Activated B cell treated with CpG ODN at 0.5 μM for 24 hours (primary cell): ENCODE measurements at places on chromosomes 6 and 20.
A peak's percentile ranks its signal among the peaks of the same experiment; 100 is the strongest.

- peak overlapping the region; percentile 83 for H3K4me3 ChIP-seq
- no peaks in the 10 kb centered on the region for H3K36me3 ChIP-seq
- H3K27me3 ChIP-seq: peaks cover 31% of the 10 kb centered on the region
- no peak for DNase-seq
- H3K4me1 ChIP-seq: peaks cover 23% of the 10 kb centered on the region
- peak overlapping the region; percentile 77 for H3K27ac ChIP-seq
These were observed 525 bp upstream of the MAK start for GRCh38 chr6:10838794-10839333.

GRCh38 chr20:21203088-21203656 lies 77.3 kb downstream of the KIZ start:
- H3K36me3 ChIP-seq: peaks cover 19% of the 10 kb centered on the region
- no peaks in the 10 kb centered on the region for H3K4me1 ChIP-seq
- H3K4me3 ChIP-seq: no peak overlapping the region

DNA sequence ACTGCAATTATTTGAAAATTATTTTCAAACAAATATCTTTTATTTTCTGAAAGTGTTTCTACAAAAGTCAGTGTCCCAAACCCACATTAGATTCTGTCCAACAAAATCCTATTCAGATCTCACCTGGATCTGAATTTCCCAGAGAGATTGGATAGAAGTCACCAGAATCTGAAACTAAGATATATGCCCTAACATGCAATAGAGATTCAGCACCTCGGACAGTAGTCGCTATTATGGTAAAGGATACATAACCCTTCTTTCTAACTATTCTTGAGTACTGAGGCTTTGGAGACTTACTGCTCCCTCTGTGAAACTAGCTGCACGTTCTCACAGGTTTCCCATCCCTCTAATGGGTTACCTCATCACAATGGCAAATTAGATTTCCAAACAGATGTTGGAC lies 151.4 kb downstream of the ID4 start:
- H3K27me3 ChIP-seq: no peaks in the 10 kb centered on the region
- H3K36me3 ChIP-seq: no peaks in the 10 kb centered on the region
- DNase-seq: no peak
- H3K27ac ChIP-seq: no peak overlapping the region

DNA sequence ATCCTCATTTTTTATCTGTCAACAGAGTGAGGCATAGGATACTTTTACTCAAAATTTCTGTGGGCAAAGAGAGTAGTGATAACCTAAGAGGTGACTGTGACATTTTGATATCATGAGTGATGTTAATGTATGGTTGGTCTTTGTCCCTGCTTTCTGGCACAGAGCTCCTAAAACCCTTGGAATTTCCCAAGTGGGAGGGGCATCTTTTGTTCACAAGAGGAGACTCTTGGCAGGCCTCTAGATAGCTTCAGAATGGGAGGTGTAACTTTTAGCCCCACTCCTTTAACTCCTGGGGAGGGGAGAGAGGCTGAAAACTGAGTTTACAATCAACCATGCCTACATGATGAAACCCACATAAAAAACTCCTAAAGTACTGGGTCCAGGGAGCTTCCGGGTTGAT lies 527.8 kb downstream of the RFPL4B start:
- no peak overlapping the region for H3K4me3 ChIP-seq
- DNase-seq: no peak
- no peaks in the 10 kb centered on the region for H3K4me1 ChIP-seq

- no peak overlapping the region for H3K27ac ChIP-seq
- no peaks in the 10 kb centered on the region for H3K27me3 ChIP-seq
- H3K4me3 ChIP-seq: no peak overlapping the region
- no peak for DNase-seq
- peaks cover 4% of the 10 kb centered on the region for H3K4me1 ChIP-seq
These were observed 21.0 kb downstream of the KIF13A start for GRCh38 chr6:17966451-17966850.

GRCh38 chr6:108598305-108598863 lies 37.7 kb downstream of the FOXO3 start:
- peak overlapping the region; percentile 54 for H3K27ac ChIP-seq
- no peaks in the 10 kb centered on the region for H3K27me3 ChIP-seq
- peaks cover 33% of the 10 kb centered on the region for H3K4me1 ChIP-seq
- no peak for DNase-seq

DNA sequence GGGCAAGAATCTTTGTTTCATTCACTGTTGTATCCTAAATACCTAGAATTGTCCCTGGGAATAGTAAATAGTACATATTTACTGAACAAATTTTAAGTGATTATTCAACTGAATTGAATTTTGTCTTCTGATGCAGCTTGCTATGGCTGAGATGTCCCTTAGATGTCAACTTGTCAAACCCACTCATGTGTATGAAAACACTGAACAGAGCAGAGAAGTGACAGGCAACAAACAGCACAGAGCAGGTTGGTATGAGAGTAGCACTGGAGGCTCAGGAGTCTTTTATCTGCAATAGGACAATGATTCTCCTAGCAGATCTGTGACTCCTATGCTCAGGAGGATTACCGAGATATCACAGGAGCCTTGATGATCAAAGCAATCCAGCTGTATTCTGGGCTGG lies 540.1 kb upstream of the CHD6 start:
- H3K4me1 ChIP-seq: no peaks in the 10 kb centered on the region
- no peaks in the 10 kb centered on the region for H3K27me3 ChIP-seq
- H3K36me3 ChIP-seq: no peaks in the 10 kb centered on the region
- H3K27ac ChIP-seq: no peak overlapping the region
- DNase-seq: no peak

DNA sequence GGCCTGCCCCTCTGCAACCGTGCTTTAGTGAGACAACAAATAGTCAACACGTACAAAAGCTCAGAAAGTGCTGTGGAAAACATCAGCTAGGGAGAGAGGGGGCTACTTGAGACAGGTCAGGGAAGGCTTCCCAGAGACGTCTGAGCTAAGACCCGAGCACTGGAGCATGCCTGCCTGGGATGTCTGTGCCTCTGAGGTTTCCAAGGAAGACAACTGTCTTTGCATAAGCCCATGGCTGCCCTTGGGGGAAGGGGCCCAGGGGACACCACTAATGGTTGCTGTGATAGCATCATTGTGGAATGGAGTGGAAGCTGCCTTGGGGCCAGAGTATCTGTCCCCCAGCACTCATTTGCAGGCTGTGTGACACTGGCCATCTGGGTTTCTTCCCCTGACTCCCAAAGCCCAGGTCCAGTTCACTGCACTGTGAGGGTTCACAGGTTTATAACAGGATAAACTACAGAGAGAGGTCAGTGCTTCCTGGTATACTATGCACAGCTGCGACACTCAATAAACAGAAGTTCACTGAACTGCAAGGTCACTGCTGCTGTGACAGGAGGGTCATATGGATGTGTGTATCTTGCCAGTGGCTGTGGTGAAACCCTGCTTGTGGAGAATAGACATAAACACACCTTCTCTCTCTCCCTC lies 1.5 kb upstream of the ARFGEF2 start:
- peaks cover 45% of the 10 kb centered on the region for H3K4me1 ChIP-seq
- peak overlapping the region; percentile 90 for H3K27ac ChIP-seq
- peak overlapping the region; percentile 92 for H3K4me3 ChIP-seq

- H3K4me3 ChIP-seq: no peak overlapping the region
- no peak for DNase-seq
- H3K36me3 ChIP-seq: no peaks in the 10 kb centered on the region
- H3K27me3 ChIP-seq: peaks cover 51% of the 10 kb centered on the region
- no peaks in the 10 kb centered on the region for H3K4me1 ChIP-seq
These were observed 24.0 kb downstream of the PCK1 start for GRCh38 chr20:57584768-57585461.

GRCh38 chr20:13468166-13468565 lies 170.6 kb downstream of the TASP1 start:
- no peak overlapping the region for H3K27ac ChIP-seq
- H3K4me3 ChIP-seq: no peak overlapping the region
- DNase-seq: no peak

GRCh38 chr6:103983860-103984259 lies 875.9 kb downstream of the HACE1 start:
- DNase-seq: no peak
- H3K27ac ChIP-seq: no peak overlapping the region
- H3K27me3 ChIP-seq: no peaks in the 10 kb centered on the region
- no peaks in the 10 kb centered on the region for H3K4me1 ChIP-seq

- H3K27ac ChIP-seq: no peak overlapping the region
- no peaks in the 10 kb centered on the region for H3K4me1 ChIP-seq
- H3K36me3 ChIP-seq: no peaks in the 10 kb centered on the region
- no peak overlapping the region for H3K4me3 ChIP-seq
- H3K27me3 ChIP-seq: no peaks in the 10 kb centered on the region
- no peak for DNase-seq
These were observed 78.3 kb downstream of the ME1 start for GRCh38 chr6:83352424-83353061.

GRCh38 chr6:53306819-53307347 lies 41.9 kb downstream of the ELOVL5 start:
- H3K27ac ChIP-seq: peak overlapping the region; percentile 76
- no peak for DNase-seq
- peaks cover 85% of the 10 kb centered on the region for H3K4me1 ChIP-seq
- peak overlapping the region; percentile 24 for H3K4me3 ChIP-seq

GRCh38 chr20:31472395-31473330 lies 2.3 kb downstream of the DEFB124 start:
- peaks cover 22% of the 10 kb centered on the region for H3K4me1 ChIP-seq
- peaks cover 34% of the 10 kb centered on the region for H3K27me3 ChIP-seq
- no peak for DNase-seq
- H3K27ac ChIP-seq: no peak overlapping the region

GRCh38 chr6:11350294-11350693 lies 117.8 kb upstream of the NEDD9 start:
- peak overlapping the region; percentile 68 for H3K27ac ChIP-seq
- no peaks in the 10 kb centered on the region for H3K27me3 ChIP-seq
- H3K4me1 ChIP-seq: peaks cover 90% of the 10 kb centered on the region
- DNase-seq: no peak
- no peak overlapping the region for H3K4me3 ChIP-seq

- no peak overlapping the region for H3K4me3 ChIP-seq
- H3K27ac ChIP-seq: no peak overlapping the region
- H3K27me3 ChIP-seq: no peaks in the 10 kb centered on the region
- peaks cover 10% of the 10 kb centered on the region for H3K4me1 ChIP-seq
These were observed 5.7 kb upstream of the CITED2 start for GRCh38 chr6:139380168-139380567.

- peaks cover 13% of the 10 kb centered on the region for H3K4me1 ChIP-seq
- no peaks in the 10 kb centered on the region for H3K36me3 ChIP-seq
- no peak for DNase-seq
These were observed 6.9 kb downstream of the NOTCH4 start for GRCh38 chr6:32216998-32217397.

GRCh38 chr6:42471714-42472113 lies 20.0 kb upstream of the TRERF1 start:
- H3K4me3 ChIP-seq: no peak overlapping the region
- H3K27me3 ChIP-seq: peaks cover 4% of the 10 kb centered on the region
- H3K36me3 ChIP-seq: peaks cover 2% of the 10 kb centered on the region
- H3K27ac ChIP-seq: no peak overlapping the region
- no peak for DNase-seq

- no peaks in the 10 kb centered on the region for H3K4me1 ChIP-seq
- H3K27ac ChIP-seq: no peak overlapping the region
- no peak overlapping the region for H3K4me3 ChIP-seq
- no peak for DNase-seq
- no peaks in the 10 kb centered on the region for H3K36me3 ChIP-seq
- H3K27me3 ChIP-seq: no peaks in the 10 kb centered on the region
These were observed 98.4 kb downstream of the FOXC1 start for GRCh38 chr6:1708122-1708521.

DNA sequence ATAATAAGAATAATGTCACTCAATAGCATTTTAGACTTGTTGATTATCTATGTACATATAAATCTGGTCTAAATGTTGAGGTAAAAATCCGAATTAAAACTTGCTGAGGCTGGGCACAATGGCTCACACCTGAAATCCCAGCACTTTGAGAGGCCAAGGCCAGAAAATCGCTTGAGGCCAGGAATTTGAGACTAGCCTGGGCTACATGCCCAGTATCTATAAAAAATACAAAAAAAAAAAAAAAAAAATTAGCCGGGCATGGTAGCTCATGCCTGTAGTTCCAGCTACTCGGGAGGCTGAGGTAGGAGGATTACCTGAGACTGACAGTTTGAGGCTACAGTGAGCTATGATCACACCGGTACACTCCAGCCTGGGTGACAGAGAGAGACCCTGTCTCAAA lies 34.2 kb upstream of the SUPT3H start:
- peaks cover 14% of the 10 kb centered on the region for H3K27me3 ChIP-seq
- peaks cover 7% of the 10 kb centered on the region for H3K4me1 ChIP-seq
- no peak for DNase-seq
- H3K27ac ChIP-seq: no peak overlapping the region

- no peaks in the 10 kb centered on the region for H3K4me1 ChIP-seq
- no peaks in the 10 kb centered on the region for H3K36me3 ChIP-seq
- no peak overlapping the region for H3K4me3 ChIP-seq
These were observed 168.9 kb downstream of the ZMYND8 start for GRCh38 chr20:47187450-47188195.

- no peak overlapping the region for H3K4me3 ChIP-seq
- H3K36me3 ChIP-seq: no peaks in the 10 kb centered on the region
- H3K4me1 ChIP-seq: no peaks in the 10 kb centered on the region
- no peak overlapping the region for H3K27ac ChIP-seq
- no peak for DNase-seq
These were observed 85.1 kb downstream of the PDE7B start for GRCh38 chr6:135936606-135937005.

GRCh38 chr6:133512410-133513016 lies 271.4 kb downstream of the EYA4 start:
- no peak overlapping the region for H3K4me3 ChIP-seq
- no peak overlapping the region for H3K27ac ChIP-seq
- H3K27me3 ChIP-seq: peaks cover 10% of the 10 kb centered on the region

DNA sequence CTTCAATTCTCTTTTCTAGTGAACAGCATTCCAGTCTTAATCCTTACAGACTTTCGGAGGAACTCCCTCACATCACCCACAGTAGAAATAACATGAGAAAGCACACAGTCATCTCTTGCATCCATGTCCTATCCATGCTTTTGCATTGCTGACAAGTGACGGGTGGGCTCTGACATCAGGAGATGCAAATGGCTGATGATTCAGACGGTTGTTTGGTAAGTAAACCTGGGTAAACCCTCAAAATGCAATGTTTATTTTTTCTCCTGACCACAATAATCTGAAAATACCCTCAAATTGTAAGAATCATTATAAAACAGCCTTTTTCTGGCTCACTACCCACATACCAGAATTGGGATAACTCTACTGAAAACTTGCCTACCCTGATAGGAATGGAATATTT lies 792.0 kb downstream of the MAFB start:
- no peaks in the 10 kb centered on the region for H3K36me3 ChIP-seq
- H3K4me3 ChIP-seq: no peak overlapping the region

DNA sequence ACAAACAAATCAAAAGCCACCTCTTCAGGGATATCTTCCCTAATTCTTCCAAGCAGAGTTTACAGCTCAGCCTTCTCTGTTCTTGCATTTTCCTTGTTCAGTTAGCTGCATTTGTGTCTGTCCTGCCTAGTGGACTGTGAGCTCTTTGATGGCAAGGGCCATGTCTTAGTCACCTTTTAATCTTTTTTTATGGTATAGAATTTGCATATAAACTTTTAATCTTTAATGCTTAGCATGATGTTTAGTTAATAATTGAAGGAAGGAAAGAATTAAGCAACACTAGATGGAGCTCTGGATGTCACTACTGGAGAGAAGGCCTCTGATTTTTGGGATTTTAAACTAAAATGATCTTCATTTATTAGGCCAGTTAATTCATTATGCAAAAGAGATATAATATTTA lies 12.1 kb downstream of the PPP2R5D start:
- H3K4me3 ChIP-seq: no peak overlapping the region
- DNase-seq: no peak
- no peak overlapping the region for H3K27ac ChIP-seq
- H3K36me3 ChIP-seq: peaks cover 8% of the 10 kb centered on the region
- H3K4me1 ChIP-seq: peaks cover 2% of the 10 kb centered on the region
- H3K27me3 ChIP-seq: no peaks in the 10 kb centered on the region
